Activated CD8-positive, alpha-beta memory T cell treated with anti-CD3 and anti-CD28 coated beads for 1 hour (primary cell): ENCODE measurements at places on chromosomes 3 and 15.
A peak's percentile ranks its signal among the peaks of the same experiment; 100 is the strongest.

- DNase-seq = no peak
These were observed 93.9 kb downstream of the OPA1 start for GRCh38 chr3:193686665-193687483.

DNA sequence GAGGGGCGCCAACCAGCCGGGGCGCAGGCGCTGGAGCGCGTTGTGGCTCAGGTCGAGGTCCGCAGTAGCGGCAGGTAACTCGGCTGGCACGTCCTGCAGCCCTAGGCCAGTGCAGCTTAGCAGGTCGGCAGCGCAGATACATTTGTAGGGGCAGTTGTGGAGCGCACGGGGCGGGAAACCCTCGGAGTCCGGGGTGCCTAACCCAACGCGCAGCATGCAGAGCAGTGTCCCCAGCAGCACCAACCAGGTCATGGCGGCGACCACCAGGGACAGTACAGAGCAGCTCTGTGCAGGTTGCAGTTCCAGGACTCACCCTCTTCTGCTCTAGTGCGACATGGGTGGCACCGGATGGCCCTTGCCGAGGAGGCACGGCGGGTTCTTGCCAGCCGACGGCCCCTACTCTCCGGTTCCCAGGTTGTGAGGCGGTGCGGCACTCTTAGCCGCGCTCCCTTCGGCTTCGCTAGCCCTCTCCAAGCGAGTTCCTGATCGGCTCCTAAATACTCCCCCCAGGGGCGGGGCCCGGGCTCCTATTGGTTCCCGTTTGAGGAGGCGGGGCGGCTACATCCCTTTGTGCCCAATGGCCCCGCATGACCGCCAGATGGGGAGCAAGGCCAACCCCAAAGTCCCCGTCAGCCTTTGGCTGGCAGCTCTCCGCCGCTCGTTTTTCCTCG, at the start of gene AMIGO3:
Gene AMIGO3 (minus strand): TSS at position 471 of the 671 bp plus-strand sequence. CDS start 219 bp downstream, at position 252.
- DNase-seq = peak; percentile 78

DNA sequence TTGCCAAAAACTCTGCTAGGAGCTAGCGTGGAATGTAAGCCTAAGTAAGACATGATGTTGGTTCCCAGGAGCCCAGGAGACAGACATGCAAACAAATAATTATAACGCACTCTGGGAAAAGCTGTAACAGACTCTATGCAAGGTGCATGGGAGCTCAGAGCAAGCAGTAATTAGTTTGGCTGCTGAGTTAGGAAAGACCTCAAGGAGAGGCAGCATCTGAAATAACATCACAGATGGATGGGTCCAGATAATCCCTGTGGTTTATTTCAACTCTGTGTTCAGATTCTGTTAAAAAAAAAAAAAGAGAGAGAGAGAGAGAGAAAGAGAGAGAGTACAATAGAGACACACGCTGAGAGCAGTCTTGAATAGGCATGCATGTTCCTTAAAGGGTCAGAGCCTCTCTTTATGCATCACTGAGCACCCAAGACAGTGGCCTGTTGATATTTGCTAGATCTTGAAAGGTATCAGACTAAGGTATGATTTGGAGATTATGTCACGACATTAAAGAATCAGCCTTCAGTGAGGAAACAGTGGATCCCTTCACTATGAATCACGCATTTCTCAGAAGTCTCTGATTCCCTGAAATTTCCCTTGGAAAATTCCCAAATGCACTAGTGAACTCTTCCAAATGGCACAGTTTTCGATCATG, 124.4 kb upstream of the LIPC start:
- no peak for DNase-seq

DNA sequence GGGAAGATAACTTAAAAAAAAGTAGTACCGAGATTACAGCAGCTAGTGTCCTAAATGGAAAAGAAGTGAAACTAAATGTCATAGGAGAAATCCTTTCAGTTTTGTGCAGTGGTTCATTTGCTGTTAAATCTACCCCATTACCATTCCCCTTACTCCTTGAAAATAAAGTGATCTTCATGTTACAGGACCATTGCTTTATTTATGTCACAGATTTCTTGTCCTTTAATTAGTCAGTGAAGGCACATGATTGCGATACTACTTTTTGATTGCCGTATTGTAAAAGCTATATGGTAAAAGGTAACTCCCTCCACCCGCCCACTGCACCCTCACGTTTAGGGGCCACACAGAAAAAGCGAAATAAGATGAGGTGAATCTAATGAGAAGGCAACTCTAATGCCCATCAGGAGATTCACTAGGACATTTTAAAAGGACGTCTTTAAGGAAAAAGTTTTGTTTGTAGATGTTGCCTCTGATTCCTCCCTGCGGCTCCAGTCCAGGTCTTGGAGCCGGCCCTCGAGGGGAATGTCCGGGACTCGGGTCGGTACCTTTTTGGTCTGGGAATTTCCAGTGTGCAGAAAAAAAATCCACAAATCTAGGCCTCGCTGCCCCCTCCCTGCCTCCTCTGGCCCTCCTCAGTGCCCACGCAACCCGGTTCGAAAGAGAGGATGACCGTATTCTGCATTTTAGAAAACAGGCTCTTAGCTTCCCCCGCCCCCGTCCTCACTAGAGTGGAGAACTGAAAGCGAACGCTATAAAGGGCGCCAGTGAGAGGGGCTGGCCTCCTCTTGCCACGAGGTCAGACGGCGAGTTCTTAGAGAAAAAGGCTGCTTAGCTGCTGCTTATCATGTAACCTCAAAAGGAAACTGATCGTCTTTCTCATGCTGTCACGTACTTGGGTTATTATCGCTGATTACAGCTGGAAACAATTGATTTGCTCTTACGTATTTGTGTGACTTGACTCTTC, 21.8 kb upstream of the NFKBIZ start:
- peak; percentile 50 for DNase-seq

- no peak for DNase-seq
These were observed 298.8 kb upstream of the CTDSPL start for GRCh38 chr3:37562876-37563275.

DNA sequence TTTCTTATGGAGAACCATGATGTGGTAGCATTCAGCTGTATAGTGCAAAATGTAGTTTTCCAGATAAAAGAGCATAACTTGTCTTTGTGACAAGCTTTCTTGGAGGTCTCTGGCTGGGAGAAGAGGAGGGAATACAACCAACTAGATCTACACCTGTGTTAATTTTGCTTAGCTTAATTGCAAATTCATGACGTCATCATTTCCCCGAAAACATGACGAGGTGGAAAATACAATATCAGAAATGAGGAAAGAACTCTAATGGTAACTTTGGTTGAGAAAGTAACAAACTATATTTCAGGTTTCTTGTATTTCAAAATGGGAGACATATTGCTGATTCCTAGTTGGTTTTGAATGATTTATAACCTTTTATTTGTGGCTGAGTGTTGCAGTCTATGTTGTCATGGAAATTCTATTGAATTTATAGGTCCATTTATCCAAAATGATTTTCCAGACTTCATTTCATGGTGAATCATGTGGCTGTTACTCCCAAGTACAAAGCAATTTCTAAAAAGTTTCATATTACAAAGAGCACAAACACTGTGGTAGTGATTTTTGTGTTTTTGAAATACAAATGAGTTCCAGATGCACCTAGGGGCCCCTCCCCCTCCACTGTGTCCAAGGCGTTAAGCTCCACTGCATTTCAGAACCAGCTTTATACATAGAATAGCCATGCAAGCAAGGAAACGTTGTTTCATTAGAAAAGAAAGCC, 307.2 kb downstream of the FEZF2 start:
- no peak for DNase-seq

DNA sequence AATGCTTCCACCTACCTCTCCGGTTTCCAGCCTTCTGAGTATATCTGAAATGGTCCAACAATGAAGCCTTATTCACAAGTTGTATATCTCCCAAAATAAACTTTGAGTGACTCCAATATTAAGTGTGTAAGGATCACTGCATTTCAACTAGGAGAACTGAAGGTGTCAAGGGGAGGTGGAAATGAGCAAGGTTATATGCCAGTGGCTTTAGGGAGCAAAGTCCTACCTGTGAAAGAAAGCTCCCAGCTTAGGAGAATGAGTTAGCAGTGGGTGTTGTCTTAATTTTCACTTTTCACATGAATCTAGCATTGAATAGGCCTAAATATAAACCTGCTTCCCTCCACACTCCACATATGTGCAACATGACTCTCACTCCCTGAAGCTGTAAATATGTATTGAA, 29.0 kb downstream of the LMCD1 start:
- no peak for DNase-seq

DNA sequence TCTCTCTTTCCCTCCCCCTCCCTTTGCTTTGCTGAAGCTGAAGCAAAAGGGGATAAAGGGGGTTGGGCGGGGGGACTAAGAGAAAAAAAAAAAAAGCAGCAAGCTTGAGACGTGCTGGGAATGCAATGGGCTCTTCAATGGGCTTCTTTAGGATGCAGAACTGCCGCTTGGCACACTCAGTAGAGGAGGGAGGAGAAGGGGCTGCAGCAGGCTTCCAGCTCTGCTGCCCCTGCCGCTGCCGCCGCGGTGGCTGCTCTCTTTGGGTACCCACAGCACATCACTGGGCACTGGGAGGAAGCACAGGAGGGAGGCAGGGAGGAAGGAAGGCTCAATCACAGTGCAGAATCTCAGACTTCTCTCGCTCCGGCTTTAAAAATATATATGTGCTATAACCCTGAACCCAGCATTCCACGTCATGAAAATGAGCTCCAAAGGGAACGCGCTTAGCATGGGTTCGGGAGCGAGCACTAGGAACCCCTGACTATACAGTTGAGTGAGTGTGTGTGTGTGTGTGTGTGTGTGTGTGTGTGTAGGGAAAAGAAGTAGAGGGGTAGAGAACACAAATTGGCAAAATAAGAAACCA, 3.5 kb downstream of the SLITRK3 start:
- DNase-seq = no peak

DNA sequence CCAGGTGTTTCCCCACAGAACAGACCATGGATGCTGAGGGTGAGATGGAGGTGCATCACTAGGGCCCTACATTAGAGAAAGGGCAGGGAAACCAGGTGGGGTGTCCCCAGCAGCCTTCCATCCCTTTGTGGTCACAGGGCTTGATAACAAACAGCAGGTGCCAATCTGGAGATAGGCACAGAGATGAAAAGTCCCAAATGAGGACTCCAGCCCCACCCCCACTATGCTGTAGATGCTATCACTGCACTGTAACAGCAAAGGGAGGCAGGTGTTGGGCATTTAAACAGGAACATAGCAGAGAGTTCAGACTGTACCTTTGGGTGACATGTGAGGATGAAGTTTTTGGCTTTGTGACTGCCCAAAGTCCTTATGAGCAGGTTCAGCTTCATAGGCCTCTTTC, 21.4 kb downstream of the IL20RB start:
- no peak for DNase-seq

DNA sequence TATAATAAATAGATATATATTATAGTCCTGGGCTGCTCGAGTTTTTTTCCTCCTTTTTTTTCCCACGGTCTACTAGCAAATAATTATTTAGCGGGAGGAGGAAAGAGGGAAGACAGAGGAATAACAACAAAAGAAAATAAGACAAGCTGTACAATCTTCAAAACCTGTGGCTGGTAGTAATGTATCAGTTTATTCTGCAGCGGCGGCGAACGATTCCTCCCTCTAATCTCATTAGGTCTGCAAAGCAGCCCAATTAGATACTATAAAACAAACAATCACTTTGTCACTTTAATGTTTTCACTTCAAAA, 390 bp upstream of the TLE3 start:
- DNase-seq = no peak

- no peak for DNase-seq
These were observed 13.3 kb downstream of the GYG1 start for GRCh38 chr3:149004622-149005021.

GRCh38 chr15:81433462-81433861, 59.4 kb upstream of the TMC3 start:
- DNase-seq = no peak

- no peak for DNase-seq
These were observed 93.9 kb upstream of the VGLL3 start for GRCh38 chr3:87084868-87085267.

- DNase-seq = no peak
These were observed 196.4 kb upstream of the NANOGP8 start for GRCh38 chr15:35281515-35281914.

DNA sequence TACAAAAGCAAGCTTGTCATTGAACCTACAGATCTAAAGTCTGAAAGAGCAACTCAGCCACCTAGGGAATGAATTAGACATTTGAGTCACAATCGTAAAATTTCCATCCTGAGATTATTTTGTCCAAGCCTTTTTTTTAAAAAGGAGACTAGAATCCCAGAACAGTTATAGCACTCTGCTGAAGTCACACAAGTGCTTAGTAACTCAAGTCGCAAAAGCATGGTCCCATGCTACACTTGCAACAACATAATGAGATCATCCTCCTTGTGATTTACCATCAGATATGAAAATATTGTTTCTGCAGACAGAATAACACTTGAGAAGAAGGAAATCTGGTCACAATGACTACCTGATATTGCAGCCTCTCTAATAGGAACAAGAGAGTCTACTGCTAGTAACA, 106.7 kb downstream of the ZIC4 start:
- DNase-seq = no peak

DNA sequence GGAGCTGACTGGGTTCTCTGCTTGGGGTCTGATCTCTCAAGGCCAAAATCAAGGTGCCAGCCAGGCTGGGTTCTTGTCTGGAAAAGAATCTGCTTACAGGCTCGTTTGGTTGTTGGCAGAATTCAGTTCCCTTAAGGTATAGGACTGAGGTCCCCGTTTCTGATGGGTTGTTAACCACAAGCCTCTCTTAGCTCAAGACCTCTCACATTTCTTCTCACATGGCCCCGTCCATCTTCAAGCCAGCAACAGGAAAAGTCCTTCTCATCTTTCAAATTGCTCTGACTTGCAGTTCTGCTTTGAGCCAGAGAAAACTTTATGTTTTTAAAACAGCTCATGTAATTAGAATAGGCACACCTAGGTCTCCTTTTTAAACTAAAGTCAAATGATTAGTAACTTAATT, 20.4 kb downstream of the UACA start:
- no peak for DNase-seq

- no peak for DNase-seq
These were observed 27.6 kb upstream of the CNBP start for GRCh38 chr3:129211345-129211744.

DNA sequence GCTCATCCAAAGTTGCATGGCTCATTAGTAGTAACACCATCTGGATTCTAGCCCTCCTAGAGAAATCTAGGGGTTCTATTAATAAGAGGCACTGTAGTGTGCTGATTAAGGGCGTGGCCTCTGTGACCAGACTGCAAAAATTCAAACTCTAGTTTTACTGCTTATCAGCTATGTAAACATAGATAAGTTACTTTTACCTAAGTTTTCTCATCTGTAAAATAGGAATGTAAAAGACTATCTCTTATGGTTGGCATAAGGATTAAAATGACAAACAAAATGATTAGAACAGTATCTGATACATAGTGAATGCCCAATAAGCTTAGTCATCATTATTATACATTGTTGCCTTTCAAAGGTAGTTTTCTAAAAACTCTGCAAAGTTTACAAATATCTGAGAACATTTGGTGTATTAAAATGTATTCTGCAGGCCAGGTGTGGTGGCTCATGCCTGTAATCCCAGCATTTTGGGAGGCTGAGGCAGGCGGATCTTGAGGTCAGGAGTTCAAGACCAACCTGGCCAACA, 4.5 kb downstream of the PTX3 start:
- DNase-seq = no peak

- no peak for DNase-seq
These were observed 43.9 kb downstream of the GABRA5 start for GRCh38 chr15:26910715-26911114.

GRCh38 chr3:44415421-44415820, 62.0 kb downstream of the ZNF445 start:
- no peak for DNase-seq
